Activated naive CD8-positive, alpha-beta T cell treated with anti-CD3 and anti-CD28 coated beads, Interleukin-2, amount 10 ng/mL, durations not matched to agents 7 days and 5 days (primary cell): ENCODE measurements at places on chromosomes 7 and 10. TPM values are rescaled to one million over a fixed set of nuclear protein-coding genes. Genes with fewer than 3 reads are reported as not detected.
A peak's percentile ranks its signal among the peaks of the same experiment; 100 is the strongest.

DNA sequence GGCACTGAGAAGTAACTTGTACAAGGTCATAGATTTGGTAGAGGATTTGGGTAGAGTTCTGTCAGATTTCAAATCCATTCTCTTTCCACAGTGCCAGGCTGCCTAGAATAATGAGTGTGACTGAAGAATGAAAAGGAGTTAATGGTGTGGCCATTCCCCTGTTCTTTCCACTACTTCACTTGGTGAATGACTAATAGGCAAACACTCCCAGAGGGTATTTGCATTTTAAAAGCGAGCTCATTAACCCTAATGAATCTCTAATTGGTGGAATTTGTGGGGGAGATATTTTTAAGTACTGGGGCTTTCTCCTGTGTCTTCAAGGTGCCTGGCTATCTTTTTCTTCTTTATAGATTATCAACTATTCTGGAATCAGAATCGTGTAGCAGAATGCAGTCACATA, 74.8 kb upstream of the RPA3 start:
- DNase-seq: no peak

DNA sequence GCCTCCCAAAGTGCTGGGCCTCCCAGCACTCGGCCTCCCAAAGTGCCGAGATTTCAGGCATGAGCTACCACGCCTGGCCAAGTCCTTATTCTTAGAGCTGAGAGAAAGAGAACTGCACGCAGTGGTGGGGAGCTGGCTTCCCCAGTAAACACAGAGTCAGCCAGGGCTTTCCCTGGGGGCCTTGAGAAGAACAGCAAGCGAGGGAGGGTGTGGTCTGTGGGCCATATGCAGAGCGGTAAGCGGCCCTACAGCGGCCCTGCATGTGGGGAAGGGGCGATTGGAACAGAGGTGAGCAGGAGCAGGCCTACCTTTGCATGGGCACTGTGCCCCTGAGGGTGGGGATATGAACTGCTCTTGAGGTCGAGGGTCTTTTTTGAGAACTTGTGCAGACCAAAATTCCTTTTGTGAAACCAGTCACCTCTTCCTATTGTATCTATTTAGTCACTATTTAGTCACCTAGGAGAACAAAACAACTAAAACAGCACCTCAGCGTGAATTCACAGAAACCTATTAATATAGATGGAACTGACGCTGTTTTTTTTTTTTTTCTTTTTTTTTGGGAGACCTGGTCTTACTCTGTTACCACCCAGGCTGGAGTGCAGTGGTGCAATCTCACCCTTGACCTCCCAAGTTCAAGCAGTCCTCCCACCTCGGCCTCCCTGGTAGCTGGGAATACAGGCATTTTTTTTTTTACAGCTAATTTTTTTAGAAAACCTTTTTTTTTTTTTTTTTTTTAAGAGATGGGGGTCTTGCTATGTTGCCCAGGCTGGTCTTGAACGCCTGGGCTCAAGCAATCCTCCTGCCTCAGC, 36.9 kb upstream of the SH2D4B start:
- no peak for DNase-seq

Gene RADIL
- 0.28 TPM for total RNA-seq

DNA sequence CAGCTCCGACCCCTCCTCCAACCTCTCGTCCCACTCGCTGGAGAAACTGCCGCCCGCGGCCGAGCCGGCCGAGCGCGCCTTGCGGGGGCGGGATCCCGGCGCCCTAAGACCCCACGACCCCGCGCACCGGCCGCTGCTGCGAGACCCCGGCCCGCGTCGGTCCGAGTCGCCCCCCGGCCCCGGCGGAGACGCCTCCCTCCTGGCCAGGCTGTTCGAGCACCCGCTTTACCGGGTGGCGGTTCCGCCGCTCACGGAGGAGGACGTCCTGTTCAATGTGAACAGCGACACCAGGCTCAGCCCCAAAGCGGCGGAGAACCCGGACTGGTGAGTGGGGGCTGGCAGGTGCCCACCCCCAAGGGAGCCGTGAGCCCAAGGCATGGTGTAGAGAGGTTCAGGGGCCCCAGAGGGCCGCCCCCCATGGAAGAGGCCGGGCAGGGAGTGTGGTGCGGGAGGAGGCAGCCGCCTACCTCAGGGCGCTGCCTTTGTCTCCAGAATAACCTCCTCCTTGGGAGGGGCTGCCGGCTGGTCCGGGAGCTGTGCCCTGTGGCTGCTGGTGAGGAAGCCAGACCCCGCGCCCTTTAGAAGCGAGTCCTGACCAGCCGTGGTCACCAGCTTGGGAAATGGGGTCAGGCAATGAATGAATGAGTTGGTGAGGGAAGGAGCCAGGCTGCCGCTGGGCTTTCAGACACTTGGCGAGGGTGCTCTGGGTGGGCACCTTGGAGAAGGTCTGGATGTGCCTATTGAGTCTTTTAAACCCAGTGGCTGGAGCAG, 1.3 kb downstream of the FAM20C start:
- DNase-seq: no peak

- no peak for DNase-seq
Observed at GRCh38 chr7:19715499-19715898, 6.7 kb upstream of the POLR1F start.

GRCh38 chr10:84845628-84846261, 517.4 kb downstream of the CCSER2 start:
- DNase-seq: no peak

Gene LOXL4
- not detected for total RNA-seq

GRCh38 chr7:121383235-121383910, 12.7 kb downstream of the FAM3C start:
- DNase-seq: no peak

GRCh38 chr7:146175716-146176115, 59.1 kb downstream of the CNTNAP2 start:
- DNase-seq: no peak

Gene SPDYE11
- not detected for total RNA-seq

- DNase-seq: no peak
Observed at GRCh38 chr10:8070440-8070839, 16.0 kb downstream of the GATA3 start.

Gene GPRIN2
- total RNA-seq: not detected

DNA sequence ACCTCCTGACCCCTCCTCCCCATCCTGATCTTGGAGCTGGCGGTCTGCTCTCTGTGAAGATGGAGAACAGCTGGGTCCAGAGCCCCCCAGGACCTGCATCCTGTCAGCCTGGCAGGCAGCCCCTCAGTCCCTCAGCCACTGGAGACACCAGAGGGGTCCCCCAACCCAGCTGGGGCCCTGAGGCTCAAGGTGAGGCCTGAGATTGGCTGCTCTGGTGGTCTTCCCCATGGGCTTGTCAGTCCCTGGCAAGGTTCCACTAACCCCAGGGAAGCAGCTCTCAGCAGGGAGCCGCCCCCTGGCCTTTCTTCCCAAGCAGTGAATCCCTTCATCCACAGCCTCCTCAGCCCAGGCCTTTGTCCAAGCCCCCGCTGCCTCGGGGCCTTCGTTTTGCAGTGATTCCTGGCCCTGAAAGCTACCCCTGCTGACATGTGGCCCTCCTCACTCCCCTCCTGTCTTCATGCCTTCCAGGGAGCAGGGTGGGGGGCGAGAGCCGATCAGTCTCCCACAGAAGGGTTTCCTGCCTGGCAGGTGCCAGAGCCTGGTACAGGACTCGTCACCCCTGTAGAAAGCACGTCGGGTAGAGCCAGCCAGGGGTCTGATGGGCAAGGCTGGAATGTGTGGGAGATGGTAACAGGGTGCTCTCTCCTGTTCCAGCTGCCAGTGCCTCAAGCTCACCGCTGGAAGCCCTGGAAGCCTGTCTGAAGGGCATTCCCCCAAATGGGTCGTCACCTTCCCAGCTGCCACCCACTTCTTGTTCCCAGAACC, 48.5 kb downstream of the ZNF467 start:
- DNase-seq: no peak

Gene GDF2
- not detected for total RNA-seq

DNA sequence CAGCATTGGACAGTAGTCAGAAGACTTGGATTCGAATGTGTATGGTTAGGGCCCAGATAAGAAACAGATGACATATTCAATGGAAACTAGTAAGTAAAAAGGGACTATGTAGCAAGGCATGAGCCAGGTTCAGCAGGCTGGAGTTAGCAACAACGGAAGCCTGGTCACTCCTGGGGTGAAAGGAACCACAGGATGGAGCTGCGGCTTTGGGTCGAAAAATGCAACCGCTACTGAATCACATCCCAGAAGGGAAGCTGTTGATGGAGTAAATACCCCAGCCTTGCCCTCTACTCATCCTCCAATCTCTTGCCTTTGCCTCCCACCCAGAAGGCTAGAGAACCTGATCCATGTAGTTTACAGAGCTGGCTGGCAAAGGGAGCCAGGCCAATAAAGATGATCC, 37.5 kb upstream of the EGR2 start:
- DNase-seq: peak; percentile 60

DNA sequence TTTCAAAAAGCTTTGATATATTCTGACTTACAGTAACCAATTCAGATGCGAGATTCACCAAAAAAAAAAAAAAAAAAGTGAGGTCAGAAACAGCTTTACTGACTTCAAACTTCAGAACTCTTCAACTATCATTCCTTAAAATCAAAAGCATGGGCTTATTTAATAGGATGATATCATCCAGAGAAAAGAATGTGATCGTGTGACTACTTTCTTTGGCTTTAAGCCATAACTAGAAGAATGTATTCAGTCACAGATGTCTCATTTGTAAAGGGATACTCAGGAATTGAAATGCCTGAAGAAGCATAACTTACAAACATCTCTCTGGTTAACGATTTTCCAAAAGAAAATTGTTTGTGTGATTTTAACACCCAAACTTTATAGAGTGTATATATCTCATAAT, 11.5 kb downstream of the TPK1 start:
- no peak for DNase-seq

DNA sequence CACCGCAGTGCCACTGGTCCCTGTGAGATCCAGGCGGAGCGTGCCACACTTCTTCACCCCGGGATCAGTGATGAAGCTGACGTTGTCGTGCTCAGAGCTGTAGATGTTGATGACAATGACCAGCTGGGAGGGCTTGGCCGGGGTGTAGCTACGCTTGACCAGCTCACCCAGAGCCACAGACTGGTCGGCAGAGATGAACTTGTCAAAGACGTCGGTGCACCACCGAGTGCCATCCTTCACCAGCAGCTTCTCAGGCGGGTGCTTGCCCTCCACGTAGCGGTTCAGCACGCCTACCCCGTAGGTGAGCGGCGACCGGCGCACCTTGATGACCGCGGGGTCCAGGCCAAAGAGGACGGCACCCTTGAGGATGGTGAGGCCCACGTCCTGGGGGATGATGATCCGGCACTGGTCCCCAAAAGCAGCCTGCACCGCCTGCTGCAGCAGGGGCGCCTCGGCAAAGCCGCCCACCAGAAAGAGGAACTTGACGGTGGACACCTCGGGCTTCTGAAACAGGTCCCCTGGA, 54.2 kb downstream of the PNLIPRP2 start:
- no peak for DNase-seq

- no peak for DNase-seq
Observed at GRCh38 chr7:36071605-36072004, 81.4 kb upstream of the EEPD1 start.

Gene ANKRD30A
- total RNA-seq: not detected

DNA sequence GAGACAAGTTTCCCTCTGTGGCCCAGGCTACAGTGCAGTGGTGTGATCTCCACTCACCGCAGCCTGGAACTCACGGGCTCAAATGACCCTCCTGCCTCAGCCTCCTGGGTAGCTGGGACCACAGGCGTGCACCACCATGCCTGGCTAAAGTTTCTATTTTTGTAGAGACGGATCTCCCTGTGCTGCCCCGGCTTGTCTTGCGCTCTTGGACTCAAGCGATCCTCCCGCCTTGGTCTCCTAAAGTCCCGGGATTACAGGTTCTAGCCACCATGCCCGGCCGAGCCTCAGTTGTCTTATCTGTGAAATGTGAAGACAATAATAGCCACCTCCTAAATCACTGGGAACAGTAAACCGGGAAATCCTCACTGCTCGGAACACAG, 88.1 kb downstream of the FOXL3 start:
- no peak for DNase-seq

DNA sequence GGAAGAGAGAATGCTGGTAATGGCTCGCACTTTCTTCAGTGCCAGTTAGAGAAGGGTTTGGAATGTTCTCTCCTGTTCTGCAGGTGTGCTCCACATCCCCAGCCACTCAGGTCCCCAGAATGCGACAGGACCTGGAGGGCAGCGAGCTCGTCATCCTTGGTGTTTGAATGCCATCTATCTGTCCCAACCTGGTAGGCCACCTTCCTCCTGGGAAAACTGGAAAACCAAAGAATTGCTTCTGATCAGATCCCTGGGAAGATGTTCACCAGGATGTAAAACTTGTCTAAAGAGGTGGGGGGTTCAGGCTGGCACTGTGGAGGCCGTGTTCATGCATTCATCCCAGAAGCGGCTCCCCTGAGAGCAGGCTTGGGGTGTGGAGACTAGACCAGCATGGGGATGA, 379.5 kb downstream of the GLRX3 start:
- DNase-seq: no peak

DNA sequence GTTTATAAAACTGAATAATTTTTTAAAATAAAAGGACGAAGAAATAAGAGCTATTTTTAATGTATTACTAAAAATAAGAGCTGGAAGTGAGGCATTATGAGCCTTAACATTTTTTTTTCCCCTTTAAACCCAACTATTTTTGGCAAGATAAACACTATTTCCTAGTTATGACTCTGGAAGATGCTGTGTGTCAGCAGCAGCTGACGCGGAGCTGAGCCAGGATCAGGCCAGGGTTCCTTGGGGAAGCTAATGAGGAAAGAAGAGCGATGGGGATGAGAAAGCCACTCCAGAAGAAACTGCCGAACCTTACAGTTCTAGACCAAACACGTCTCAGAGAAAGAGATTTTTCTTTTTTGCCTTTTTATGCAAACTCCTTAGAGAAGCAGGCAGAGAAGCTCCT, 85.9 kb downstream of the USP6NL start:
- DNase-seq: no peak

Gene AGMO
- not detected for total RNA-seq

DNA sequence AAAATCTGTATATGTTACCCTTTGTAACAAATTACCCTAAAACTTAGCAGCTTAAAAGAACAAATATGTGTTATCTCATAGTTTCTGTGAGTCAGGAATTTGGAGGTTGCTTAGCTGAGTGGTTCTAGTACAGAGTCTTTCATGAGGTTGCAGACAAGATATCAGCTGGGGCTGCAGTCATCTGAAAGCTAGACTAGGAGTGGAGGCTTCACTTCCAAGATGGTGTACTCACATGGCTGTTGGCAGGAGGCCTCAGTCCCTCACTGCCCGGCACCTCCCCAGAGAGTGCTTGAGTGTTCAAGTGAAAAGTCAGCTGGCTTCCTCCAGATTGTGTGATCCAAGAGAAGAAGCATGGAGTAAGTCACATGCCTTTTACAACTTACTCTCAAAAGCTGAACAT, 16.9 kb upstream of the GGCT start:
- DNase-seq: no peak

DNA sequence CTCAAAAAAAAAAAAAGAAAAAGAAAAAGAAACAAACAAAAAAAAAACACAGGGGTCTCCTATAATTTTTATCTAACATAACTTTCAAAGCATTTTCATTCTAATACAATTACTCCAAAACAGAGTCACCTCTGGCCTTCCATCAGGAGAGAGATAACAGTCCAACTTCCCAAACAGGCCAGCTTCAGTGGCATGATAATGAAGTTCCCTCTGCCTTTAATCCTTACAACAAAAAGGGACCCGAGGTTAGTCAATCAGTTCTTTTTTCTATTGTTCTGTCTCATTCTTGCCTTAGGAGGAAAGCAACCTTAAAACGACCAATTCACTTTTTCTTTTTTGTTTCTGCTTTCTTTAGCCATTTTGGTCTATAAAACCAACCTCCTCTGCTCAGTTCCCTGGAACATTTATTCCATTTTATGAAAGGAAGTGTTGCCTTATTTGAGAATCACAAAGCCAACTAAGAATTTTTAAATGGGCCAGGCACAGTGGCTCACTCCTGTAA, 16.5 kb upstream of the FXYD4 start:
- DNase-seq: no peak
